Fibroblast of skin of right biceps (primary cell): ENCODE measurements at places on chromosomes 7 and 10.

- DNase-seq: no peak
Measured at GRCh38 chr10:29962166-29962850, 97.1 kb downstream of the JCAD start.

GRCh38 chr10:104016661-104017060 is 49.7 kb downstream of the SLK start:
- DNase-seq: no peak

- DNase-seq: no peak
Measured at GRCh38 chr7:128006550-128007302, 24.5 kb downstream of the LRRC4 start.

- DNase-seq: no peak
Measured at GRCh38 chr7:46011501-46011900, 90.4 kb upstream of the IGFBP3 start.

GRCh38 chr7:149624006-149624405 is 126.4 kb upstream of the ZNF746 start:
- DNase-seq: peak; percentile 22

DNA sequence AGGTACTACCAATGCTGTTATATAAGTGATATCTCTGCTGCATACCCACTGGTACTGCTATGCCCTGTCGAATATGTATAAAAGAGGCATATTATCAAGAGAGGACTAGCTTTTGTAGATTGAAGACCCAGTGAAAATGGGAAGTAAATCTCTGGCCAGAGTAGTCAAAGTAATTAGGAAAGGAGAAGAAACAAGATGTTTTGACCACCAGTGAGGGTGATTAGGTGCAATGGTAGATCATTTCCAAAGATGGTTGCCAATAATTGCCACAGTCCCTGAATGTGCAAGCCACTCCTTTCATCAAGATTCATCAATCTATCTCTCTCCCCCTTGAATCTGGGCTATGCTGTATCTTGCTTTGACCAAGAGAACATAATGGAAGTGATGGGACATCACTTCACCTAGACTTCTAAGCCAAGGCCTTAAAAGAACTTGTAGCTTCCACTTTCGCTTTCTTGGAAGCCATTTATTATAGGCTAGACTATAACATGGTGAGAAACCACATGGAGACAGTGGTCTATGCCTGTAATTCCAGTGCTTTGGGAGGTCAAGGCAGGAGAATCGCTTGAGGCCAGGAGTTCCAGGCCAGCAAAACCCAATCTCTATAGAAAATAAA is 52.6 kb upstream of the ST8SIA6 start:
- no peak for DNase-seq

GRCh38 chr7:126608339-126608776 is 644.4 kb downstream of the GRM8 start:
- peak; percentile 9 for DNase-seq

GRCh38 chr10:51430506-51430905 is 268.9 kb downstream of the CSTF2T start:
- no peak for DNase-seq

- peak; percentile 38 for DNase-seq
Measured at GRCh38 chr10:43138757-43139241, 554 bp downstream of the CSGALNACT2 start.

DNA sequence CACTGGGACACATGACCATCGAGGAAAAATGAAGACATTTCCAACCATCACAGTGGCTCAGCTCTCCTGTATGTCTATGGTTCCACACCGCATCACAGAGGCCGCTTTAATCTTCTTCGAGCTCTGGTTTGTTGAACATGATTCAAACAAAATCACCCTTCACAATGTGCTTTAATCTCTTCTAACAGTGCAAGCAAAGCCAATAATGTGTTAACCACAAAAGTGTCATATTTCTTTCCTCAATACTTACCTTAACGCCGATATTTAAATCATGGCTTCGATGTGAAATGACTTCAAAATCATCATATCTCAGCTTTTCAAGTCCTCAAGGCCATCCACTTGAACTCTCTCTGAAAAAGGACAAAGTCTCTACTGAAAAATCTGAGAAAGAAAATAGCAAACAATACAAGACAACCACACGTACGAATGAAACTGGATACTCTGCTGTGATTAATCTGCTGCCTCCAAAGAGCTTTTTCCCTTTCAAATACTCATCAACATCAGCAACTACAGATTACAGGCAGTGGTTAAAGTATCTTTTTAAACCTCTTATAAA is 23.0 kb upstream of the SVIL start:
- DNase-seq: peak; percentile 21

- no peak for DNase-seq
Measured at GRCh38 chr7:44434201-44434600, 56.3 kb downstream of the NUDCD3 start.

DNA sequence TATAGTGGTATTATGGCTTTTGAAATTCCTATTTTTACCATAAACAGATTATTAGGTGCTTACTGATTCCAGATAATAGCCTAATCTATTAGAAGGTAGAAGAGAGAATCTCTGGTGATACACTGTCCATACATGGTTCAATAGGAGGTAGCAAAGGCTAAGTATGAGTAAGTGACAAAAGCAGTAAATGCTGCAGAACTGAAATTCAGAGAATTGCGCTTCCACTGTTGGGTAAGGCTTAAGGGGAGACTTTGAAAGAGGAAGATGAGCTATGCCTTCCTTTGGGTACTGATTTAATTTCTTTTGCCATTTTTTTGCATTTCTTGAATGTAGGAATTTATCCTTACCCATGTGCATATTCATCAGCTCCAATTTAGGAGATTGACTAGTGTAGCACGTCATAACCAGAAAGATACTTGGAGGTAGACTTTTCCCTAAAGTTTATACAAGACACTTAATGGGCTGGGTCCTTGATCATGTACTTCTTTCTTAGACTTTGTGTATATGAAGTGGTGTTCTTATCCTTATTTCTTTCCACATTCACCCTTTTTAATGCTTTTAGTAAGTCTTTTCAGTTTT is 15.3 kb downstream of the MKLN1 start:
- no peak for DNase-seq

GRCh38 chr7:95473276-95473985 is 12.3 kb upstream of the ASB4 start:
- no peak for DNase-seq

- DNase-seq: no peak
Measured at GRCh38 chr7:117084286-117084685, 131.0 kb downstream of the ST7 start.

GRCh38 chr7:19713676-19714075 is 4.8 kb upstream of the POLR1F start:
- peak; percentile 44 for DNase-seq

DNA sequence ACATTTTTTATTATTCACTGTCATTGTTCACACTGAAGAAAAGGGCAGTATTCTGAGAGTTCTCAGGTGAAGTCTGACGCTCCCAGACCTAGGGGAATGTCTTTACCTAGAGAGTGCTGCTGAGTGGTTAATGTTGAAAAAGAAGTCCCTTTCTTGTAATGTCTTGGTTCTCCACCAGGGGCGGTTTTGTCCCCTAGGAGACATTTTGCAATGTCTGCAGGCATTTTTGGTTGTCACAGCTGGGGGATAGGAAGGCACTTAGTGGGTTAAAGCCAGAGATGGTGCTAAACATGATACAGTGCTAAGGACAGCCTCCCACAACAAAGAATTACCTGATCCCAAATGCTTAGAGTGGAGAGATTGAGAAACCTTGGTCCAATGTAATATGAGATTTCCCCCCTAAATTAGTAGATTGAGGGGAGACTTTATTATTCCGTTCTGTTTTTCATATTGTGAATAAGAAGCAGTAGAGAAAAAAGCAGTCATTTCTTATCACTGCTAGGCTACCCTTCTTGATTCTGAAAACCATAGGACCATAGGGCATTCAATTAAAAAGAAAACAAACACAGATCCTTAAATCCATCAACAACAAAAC is 13.1 kb downstream of the UMAD1 start:
- peak; percentile 14 for DNase-seq

DNA sequence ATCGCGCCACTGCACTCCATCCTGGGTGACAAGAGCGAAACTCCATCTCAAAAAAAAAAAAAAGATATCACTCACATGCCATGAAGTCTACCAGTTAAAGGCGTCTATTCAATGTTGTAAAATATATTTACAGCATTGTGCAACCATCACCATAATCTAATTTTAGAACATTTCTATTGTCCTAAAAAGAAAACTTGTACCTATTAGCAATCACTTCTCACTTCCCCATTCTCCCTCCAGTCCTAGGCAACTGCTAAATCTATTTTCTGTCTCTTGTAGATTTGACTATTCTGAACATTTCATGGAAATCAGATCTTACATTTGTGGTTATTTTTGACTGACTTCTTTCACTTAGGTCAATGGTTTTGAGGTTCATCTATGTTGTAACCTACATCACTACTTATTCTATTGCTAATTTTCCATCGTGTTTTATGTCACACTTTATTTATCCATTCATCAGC is 25.2 kb upstream of the OTUD1 start:
- DNase-seq: no peak

GRCh38 chr10:63653747-63654146 is 132.5 kb downstream of the REEP3 start:
- DNase-seq: no peak

DNA sequence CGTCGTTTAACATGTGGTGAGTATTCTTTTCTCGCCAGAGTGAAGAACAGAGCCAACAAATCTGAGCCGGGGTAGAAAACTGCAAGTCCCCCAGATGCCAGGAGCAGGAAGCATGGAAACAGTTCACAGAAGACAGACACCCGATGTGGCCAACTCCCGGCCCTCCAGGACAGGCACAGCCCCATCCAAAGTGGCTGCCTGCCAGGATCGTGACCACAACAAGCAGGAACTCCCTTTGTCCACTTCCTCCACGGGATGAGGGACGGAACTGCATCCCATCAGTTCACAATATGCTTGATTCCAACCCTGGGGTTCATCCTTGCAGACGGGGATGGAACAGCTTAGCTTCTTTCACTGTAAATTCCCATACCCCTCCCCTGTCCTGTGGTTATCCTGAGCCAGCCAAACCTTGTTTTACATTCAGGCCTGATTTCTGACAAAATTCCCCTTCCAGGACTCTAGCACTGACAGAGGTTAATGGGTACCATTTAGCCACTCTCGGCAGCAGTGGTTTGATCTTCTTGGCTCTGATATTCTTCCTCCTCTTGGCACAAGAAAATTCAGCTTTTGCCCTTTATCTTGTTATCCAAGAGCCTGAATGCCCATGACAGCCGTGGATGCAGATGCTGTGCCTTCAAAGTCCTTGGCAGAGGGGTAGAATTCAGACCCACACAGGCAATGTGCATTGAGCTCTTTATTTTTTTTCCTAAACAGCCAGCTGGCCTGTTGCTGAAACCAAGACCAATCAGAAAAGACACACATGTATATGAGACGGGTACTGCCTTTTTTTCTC is 105.5 kb upstream of the FAM204A start:
- peak; percentile 57 for DNase-seq

DNA sequence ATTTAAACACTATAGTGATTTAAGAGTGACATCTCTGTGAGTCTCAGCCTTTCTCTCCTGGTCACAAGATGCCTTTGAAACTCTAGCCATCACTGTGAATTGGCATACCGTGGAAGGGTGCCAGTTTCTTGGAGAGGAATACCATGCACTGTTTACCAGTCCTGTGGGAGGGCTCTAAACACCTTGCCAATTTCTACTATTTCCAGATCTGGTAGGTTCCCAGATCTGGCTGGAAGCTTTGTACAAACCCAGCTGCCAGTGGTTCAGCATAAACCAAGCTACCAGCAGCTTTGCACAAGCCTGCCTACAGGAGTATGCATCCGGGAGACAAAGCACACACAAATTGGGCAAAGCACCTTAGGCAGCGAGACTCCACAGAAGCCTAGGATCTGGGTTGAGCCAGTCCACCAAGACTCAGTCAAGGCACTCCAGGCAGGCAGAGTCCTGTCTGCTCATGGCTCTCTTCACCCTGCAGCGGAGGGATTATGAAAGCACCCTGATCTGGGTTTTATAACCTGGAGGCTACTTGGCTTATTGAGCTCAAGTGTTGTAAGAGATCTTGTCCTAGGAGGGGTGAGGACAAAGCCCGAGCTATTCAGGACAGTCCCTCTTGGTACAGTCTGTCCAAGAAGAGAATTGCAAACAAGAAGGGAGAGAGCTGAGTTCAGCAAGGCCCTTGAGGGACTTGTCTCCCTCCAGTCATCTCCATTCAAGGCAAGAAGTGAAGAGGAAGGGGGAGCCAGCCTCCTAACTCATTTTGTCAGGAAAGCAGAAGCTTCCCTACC is 23.6 kb downstream of the MCM10 start:
- DNase-seq: no peak

GRCh38 chr7:36532981-36533499 is 143.4 kb downstream of the ANLN start:
- DNase-seq: no peak

- no peak for DNase-seq
Measured at GRCh38 chr7:23468526-23469149, 1.7 kb downstream of the IGF2BP3 start.

- DNase-seq: no peak
Measured at GRCh38 chr10:60921633-60922032, 22.4 kb downstream of the RHOBTB1 start.
